Muscle of arm (tissue), 14 donors: ENCODE measurements at places on chromosomes 3 and 15. TPM values are rescaled to one million over a fixed set of nuclear protein-coding genes. Genes with fewer than 3 reads are reported as not detected.

The ANKRD63 gene
- polyA plus RNA-seq: not detected

The KNG1 gene
- polyA plus RNA-seq: not detected

The IL12A gene
- polyA plus RNA-seq: 0.51 TPM

The WDR82 gene
- 86.4 TPM for polyA plus RNA-seq

The CYP1A2 gene
- polyA plus RNA-seq: 0.21 TPM

The COL6A5 gene
- polyA plus RNA-seq: 0.29 TPM

The APH1B gene
- polyA plus RNA-seq: 13.8 TPM

The CTNNB1 gene
- polyA plus RNA-seq: 326 TPM

The ATXN7 gene
- polyA plus RNA-seq: 10.9 TPM

The FAM227B gene
- 8.5 TPM for polyA plus RNA-seq

The LTK gene
- 5.5 TPM for polyA plus RNA-seq

The VPS39 gene
- polyA plus RNA-seq: 43.3 TPM

The GOLGA8O gene
- 2.0 TPM for polyA plus RNA-seq

The CCDC39 gene
- 0.64 TPM for polyA plus RNA-seq

The UROC1 gene
- not detected for polyA plus RNA-seq

The EFCC1 gene
- polyA plus RNA-seq: 1.3 TPM

The KBTBD13 gene
- 1.3 TPM for polyA plus RNA-seq

The OXTR gene
- polyA plus RNA-seq: 7.1 TPM

The CHL1 gene
- polyA plus RNA-seq: not detected

The CORO2B gene
- polyA plus RNA-seq: 4.8 TPM

The ZDHHC23 gene
- polyA plus RNA-seq: not detected

The LRRC49 gene
- 4.9 TPM for polyA plus RNA-seq

The THAP10 gene
- polyA plus RNA-seq: 3.8 TPM

The RASL12 gene
- not detected for polyA plus RNA-seq

The TXNRD3 gene
- 10.1 TPM for polyA plus RNA-seq

The GOLGA8T gene
- not detected for polyA plus RNA-seq

The LRTM1 gene
- 76.8 TPM for polyA plus RNA-seq

The SPG11 gene
- polyA plus RNA-seq: 37.1 TPM

The FURIN gene
- polyA plus RNA-seq: 26.5 TPM

The HACD2 gene
- 13.4 TPM for polyA plus RNA-seq

The CNTN4 gene
- polyA plus RNA-seq: not detected

The SCG5 gene
- polyA plus RNA-seq: 10.2 TPM

The SNTN gene
- polyA plus RNA-seq: not detected

The SRGAP3 gene
- 25.0 TPM for polyA plus RNA-seq

The CHST13 gene
- polyA plus RNA-seq: 24.0 TPM

The PRICKLE2 gene
- polyA plus RNA-seq: not detected

The FAM174B gene
- 19.9 TPM for polyA plus RNA-seq
